ENCODE measurements at places on chromosomes 6 and 20. TPM values are rescaled to one million over a fixed set of nuclear protein-coding genes. Genes with fewer than 3 reads are reported as not detected.
A peak's percentile ranks its signal among the peaks of the same experiment; 100 is the strongest.

DNA sequence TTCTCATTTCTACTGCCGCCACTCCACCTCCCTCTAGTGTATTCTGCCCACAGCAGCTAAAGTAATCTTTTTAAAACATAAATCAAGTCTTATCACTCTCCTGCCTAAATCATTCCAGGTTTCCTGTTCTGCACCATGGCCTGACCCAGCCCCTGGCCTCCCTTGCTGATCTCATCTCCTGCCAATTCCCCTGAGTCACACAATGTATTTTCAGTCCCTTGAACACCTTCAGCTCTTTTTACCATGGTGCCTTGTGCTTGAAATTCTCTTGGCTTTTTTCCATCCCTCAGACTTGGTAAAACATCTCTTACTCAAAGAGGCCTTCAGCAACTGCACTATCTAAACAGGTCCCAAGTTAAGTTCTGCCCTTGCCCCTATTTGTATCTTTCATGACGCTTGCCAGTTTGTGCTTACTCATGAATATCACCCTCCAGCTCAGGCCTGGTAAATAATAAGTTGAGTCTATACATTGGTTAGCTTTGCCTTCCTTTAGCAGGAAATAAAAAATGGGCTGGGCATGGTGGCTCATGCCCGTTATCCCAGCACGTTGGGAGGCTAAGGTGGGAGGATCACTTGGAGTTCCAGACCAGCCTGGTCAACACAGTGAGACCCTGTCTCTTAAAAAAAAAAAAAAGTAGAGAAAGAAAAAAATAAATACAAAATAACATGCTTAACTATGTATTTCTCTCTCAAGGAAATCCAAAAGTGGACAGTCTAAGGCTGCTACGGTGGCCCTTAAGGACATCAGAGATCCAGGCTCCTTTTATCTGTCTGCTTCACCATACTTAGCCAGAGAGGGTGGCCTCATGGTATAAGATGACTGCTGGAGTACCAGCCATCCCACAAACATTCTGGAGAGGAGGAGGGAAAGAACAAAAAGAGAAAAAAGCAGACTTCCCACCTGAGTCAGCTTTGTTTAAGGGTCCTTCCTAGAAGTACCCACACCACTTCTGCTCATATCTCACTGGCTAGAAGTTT is 62.2 kb downstream of the ARFGEF2 start:
- peak; percentile 85 for DNase-seq

DNA sequence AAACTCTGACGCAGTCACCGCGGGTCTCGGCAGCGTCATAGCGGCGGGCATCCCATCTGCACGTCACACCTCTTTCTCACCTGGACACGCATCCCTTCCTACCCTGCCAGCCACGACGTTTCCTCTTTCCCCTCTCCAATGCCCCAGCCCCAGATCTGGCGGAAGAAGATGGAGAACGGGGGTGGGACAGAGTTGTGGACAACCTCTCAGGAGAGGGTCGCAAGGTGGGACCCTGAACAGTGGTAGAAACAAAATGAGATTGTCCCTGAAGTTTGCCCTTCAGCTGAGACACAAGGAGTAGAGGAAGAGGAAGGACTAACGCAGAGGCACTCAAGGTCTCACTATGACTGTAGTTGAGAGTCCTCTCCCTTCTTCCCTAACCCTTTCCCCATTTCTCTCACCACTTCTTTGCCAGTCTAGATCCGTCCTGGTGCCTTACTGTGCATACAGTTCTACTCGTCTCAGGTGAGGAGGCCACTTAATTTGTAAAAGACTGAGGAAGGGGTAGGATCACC is 562 bp downstream of the TRIM39 start:
- no peak for DNase-seq

DNA sequence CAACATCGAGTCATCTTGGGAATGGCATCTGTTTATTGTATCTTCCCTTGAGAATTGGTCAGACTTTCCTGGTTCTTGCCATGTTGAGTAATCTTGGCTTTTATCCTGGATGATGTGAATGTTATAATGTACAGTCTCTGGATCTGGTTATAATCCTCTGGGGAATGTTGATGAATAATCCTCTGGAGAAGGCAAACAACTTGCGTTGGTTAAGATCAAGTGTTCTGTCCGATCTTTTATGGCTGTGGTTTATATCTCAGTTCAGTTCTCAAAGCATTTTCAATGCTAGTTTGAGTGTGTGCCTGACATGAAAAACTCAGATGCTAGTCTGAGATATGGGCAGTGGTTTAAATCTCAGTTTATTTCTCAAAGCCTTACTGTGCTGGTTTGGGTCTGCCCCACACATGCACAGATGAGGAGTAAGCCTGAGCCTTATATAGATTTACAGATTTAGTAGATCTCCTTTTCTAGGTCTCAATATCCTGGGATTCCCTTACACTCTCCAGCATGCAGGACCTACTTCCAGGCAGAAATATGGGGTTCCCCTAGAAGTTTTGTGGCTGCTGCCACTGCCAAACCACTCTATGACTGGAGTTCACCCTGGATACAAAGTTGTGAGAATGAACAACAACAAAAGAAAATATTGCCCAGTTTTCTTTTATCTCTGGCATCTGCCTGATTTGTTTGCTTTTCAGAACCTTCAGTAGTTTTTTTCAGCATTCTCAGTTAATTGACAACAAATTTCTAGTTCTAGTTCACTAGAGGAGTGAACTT is 191.8 kb upstream of the MAN1A1 start:
- peak; percentile 96 for DNase-seq

GRCh38 chr6:35342258-35343091 is at the start of gene PPARD:
PPARD (plus strand) TSS chr6:35342558; CDS start chr6:35411088, 68,530 bp downstream.
- DNase-seq = peak; percentile 97

- no peak for DNase-seq
Observed at GRCh38 chr20:24164360-24164759, 175.8 kb upstream of the GGTLC1 start.

DNA sequence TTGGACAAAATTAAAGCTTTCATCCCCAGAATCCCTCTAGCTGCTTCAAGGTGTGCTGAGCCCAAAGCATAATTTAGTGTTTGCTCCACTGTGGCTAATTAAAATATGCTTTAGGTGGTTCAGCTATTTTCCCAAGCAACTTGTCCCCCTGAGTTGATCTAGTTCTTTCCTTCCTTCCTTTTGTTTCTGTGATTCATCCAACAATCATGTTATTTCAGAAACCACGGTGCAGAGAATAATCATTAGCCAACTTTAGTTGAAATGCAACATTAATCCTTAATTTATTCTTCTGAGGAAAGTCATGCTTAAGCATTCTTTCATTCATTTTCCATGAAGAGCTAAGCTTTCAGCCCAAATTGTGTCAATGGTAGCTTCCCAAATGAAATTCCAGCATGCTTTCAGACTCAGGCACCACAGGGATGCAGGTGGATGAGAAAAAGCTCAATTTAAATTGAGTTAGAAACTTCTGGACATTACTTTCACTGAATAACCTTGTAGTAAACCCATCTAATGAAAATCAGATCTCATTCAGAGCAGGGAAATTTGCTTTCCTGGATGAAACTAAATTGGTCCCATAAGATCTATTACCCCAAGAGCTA is 209.0 kb upstream of the NT5E start:
- no peak for DNase-seq

DNA sequence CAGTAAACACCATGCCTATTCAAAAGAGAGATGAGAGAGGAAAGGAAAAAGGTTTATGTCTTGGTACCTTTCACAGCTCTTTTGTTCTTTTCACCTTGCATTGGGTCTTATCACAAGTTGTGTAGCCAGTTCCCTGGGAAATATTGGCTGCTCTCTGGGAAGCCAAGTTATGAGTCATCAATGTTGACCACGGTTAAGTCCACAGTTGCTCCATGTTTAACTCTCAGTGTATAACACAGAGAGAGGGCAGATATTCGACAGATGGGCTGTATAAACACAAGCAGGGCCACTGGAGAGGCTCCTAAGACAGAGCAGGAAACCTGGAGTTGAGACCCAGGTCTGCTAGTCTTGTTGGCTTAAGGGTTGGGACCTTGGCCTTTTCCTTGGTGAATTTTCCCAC is 718.6 kb downstream of the QKI start:
- DNase-seq = peak; percentile 48

DNA sequence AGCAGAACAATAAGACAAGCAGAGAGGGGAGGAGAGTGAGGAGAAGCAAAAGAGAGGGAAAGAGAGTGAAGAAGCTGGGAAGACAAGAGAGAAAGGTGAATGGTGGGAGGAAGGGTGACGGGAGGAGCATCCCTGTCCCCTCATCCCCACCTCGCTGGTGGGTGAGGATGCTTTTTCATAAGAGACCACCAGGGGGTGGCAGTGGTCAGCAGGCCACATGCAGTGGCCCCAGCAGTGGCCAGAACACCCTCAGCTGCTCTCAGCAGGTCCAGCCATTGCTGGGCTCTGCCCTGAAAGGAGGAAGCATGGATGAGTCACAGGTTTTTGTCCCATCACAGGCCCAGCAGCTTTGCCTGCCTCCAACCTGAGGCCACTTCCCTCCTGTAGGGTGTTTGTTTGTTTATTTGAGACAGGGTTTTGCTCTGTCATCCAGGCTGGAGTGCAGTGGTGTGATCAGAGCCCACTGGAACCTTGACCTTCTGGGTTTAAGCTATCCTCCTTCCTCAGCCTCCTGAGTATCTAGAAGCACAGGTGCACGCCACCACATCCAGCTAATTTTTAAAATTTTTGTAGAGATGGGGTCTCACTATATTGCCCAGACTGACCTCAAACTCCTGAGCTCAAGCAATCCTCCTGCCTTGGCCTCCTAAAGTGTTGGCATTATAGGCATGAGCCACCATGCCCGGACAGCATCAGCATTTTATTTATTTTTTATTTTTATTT is 24.0 kb downstream of the FGD2 start:
- peak; percentile 78 for DNase-seq

DNA sequence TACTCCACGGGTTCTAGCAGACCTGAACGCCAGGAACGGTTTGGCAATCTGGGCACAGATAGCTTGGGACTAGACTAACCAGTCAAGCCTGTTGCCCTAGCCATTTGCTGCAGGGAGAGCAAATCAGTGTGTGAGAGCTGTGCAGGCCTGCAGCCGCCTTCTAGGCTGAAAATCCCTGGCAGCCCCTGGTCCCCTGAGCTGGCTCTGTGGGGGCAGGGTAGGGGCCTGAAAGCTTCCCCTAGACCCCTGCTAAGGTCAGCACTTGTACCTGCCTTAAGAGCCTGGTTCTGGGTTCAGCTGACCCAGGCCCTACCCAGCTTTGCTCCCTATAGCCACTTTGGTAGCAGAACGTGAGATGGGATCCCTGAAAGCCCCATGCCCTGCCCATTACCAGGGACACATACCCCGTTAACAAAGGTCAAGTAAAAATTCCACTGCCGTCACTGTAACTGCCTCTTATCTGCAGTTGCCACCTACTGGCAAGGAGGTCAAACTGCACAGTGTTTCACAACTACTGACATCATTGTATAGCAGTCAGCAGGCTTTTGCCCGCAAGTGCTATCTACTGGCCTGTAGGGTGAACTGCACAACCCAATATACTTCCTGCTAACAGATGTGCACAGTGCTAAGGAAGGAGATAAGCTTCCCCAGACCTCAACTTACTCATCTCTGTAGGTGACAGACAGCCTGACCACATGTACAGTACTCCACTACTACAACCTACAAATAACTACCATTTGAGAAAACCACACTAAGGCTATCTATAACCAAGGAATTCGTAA is 95.1 kb upstream of the OLIG3 start:
- DNase-seq = peak; percentile 10

BPI gene
- total RNA-seq = not detected

KCNK16 gene
- total RNA-seq = not detected

MYH7B gene
- total RNA-seq = 0.07 TPM

AVP gene
- not detected for total RNA-seq

Measured in MCF 10A (cell line).